Activated T-cell treated with anti-CD3 and anti-CD28 coated beads, Interleukin-2, amount 50 U/mL, for 72 hours (primary cell): ENCODE measurements at places on chromosomes 7 and 10. TPM values are rescaled to one million over a fixed set of nuclear protein-coding genes. Genes with fewer than 3 reads are reported as not detected.

DNA sequence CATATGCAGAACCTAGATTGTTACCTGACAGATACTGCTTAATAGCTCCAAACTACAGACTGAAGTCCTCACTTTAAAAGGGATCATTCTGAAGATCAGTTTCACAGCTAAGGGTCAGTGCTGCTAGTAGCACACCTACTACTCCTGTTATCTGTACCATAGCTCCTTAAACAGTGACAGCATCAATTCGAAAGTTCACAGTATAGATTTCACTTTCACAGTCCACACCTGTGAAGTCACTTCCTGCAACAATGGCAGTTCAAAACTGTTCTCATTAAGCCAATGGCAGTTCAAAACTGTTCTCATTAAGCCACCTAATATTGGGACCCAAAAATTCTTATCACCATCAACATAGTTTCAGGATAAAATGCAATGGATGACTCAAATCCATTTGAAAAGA is 10.7 kb upstream of the FHIP2A start:
- no peak for DNase-seq

- DNase-seq = no peak
These were observed 6.4 kb upstream of the PDCD4 start for GRCh38 chr10:110865186-110865808.

- DNase-seq = no peak
These were observed 12.0 kb downstream of the INPP5F start for GRCh38 chr10:119737823-119738222.

SFR1 gene
- 16.0 TPM for total RNA-seq
